ENCODE measurements at places on chromosomes 5 and 9. TPM values are rescaled to one million over a fixed set of nuclear protein-coding genes. Genes with fewer than 3 reads are reported as not detected.

The TNIP1 gene
- total RNA-seq, result 74.6 TPM

The ISCA1 gene
- total RNA-seq, result 43.2 TPM

The SLU7 gene
- 47.0 TPM for total RNA-seq

The NDUFS4 gene
- total RNA-seq, result 75.6 TPM

The PRRX2 gene
- total RNA-seq, result 11.9 TPM

The ANKRD31 gene
- total RNA-seq, result 0.05 TPM

The CCDC187 gene
- 0.05 TPM for total RNA-seq

The SPINK4 gene
- not detected for total RNA-seq
